COLO829 (cell line): ENCODE measurements at places on chromosomes 5 and 9.
A peak's percentile ranks its signal among the peaks of the same experiment; 100 is the strongest.

GRCh38 chr5:58842852-58843251 is 260.0 kb downstream of the RAB3C start:
- DNase-seq, result no peak

DNA sequence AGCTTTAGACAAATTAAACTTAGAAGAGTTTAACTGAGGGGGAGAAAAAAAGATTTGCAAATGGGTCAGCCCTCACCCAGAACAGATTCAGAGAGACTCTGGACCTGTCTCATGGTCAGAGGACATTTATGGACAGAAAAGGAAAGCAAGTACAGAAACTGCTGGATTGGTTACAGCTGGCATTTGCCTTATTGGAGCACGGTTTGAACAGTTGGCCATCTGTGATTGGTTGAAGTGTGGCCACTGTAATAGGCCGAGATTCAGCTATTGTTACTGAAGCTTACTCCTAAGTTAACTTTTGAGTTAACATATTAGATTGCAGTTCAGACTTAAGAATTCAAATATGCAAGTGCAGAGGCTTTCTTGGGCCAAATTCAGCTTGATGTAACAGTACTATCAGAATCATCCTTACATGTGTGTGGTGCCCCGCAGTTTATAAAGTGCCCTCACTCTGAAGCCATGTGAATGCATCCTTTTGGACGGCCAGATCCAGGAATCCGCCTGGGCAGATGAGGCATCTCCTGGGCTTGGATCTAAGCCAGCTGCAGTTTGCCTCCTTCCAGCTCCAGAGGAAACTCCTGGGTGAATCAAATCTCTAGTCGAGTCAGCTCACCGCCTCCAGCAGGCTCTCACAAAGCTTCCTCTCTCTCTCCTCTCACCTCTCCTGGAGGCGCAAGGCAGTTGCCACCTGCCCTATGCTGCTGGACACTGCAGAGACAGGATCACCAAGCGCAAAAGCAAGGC is 165.2 kb downstream of the ADAMTS12 start:
- DNase-seq, result no peak

GRCh38 chr9:132840980-132841379 is 37.1 kb downstream of the AK8 start:
- DNase-seq, result no peak

DNA sequence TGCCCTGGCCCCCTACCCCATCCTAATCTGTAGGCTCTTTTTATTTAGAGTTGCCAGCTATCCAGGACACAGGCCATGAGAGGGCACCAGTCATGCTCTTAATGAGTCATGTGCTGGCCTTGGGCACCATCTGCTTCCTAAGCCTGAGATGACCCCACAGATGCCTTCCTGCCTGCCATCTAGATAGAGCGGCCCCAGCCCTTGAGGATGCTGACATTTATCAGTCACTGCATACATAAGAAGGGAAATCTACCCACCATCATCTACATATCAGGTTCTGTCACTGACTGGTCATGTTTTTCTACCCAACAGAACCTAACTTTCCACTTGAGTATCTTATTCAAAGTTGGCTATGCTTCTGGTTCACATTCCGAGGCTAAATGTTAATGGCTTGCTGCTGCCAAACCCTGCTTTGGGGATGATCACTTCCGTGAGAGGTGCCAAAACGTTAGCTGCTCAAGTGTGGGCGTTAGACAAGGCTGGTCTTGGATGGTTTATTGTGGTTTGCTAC is 49.9 kb upstream of the TTC23L start:
- DNase-seq, result peak; percentile 8

GRCh38 chr5:129858131-129858675 is 46.1 kb upstream of the CHSY3 start:
- DNase-seq, result no peak

GRCh38 chr5:170745481-170746071 is 37.9 kb upstream of the GABRP start:
- DNase-seq, result no peak

DNA sequence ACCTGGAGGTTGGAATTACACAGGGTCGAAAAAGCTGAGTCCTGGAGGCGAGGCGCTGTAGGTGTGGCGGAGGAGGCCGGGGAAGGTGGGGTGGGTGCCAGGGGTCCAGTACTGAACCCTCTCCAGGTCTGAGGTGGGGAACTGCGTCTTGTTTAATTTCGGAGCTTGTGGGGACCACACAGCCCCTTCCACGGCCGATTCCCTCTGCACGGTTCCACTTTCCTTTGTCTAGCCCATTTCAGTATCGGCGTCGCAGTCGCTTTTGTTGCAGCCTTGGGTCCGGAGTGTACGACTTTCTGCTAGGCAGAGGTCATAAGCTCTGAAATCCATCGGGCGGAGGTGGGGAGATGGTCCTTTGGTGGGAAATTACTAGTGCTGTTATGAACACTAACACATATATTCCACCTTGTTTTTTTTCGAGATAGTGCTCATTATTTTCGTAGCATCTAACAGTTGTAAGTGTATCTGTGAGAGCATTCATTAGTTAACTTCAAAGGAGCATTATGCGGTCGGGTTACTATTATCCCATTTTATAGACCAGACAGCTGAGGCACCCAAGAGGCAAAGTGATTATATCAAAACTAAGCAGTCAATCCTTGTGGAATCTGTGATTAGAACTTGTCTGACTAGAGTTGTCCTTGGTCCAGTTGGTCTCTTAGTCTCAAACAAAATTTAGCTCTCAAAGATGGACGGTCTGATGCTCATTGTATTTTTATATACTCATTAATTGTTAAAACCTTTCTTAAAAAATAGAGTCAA is 737 bp downstream of the RNF180 start:
- no peak for DNase-seq

- DNase-seq, result peak; percentile 68
Measured at GRCh38 chr9:121399883-121400607, 30.0 kb upstream of the STOM start.

DNA sequence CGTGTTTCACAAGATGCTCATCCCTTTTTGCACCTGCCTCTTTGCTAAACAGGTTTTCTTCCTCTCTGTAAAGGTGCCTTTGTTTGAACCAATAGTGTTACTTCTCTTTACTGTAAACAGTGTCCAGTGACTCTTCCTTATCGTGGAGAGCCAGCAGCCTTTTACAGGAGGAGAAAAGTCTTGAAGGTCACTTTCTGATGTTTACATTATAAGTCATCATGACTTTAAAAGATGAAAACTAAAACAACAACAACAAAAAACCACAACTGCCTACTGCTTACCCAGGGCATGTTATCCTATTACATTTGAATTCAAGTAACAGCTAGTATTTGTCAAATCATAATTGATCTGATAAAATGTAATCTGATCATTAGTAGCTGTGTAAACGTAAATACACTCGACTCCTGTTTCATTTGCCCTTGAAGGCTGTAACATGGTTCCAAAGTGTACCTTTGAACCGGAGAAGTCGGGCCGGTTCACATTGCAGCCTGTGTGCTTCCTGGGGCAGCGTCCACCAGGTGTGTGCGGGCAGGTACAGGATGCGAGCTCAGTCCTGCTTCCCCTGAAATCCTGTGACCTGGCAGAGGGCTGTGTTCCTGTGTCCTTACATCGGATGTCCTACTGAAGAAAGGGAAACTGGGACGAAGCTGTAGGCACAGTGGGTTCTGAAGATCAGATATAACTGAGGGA is 118.1 kb downstream of the C9orf152 start:
- DNase-seq, result no peak

GRCh38 chr5:170216257-170216864 is 16.4 kb upstream of the C5orf58 start:
- DNase-seq, result peak; percentile 60
